ENCODE measurements at places on chromosomes 3 and 15.
A peak's percentile ranks its signal among the peaks of the same experiment; 100 is the strongest.

DNA sequence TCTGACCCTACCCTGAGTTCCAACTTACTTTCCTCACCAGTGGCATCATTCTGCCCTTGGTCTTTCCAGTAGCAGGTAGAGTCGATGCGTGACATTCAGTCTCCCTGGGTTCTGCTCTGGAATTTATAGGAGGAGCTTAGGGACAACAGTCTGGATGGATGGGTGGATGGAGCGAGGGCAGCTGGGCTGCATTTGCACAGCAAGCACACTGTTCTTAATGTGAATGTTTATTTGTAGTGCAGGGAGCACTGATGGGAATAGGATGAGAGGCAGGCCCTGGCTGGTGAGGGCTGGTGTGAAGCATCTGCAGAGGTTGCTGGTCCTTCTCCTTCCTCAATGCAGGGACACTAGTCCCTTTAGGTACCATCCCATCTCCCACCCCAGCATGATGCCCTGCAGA is 176.2 kb downstream of the EPHB1 start:
- no peak for DNase-seq

- DNase-seq: no peak
These were observed 138.8 kb downstream of the CACNA2D3 start for GRCh38 chr3:54261141-54261540.

- no peak for DNase-seq
These were observed 15.7 kb downstream of the KLHL6 start for GRCh38 chr3:183539811-183540210.

DNA sequence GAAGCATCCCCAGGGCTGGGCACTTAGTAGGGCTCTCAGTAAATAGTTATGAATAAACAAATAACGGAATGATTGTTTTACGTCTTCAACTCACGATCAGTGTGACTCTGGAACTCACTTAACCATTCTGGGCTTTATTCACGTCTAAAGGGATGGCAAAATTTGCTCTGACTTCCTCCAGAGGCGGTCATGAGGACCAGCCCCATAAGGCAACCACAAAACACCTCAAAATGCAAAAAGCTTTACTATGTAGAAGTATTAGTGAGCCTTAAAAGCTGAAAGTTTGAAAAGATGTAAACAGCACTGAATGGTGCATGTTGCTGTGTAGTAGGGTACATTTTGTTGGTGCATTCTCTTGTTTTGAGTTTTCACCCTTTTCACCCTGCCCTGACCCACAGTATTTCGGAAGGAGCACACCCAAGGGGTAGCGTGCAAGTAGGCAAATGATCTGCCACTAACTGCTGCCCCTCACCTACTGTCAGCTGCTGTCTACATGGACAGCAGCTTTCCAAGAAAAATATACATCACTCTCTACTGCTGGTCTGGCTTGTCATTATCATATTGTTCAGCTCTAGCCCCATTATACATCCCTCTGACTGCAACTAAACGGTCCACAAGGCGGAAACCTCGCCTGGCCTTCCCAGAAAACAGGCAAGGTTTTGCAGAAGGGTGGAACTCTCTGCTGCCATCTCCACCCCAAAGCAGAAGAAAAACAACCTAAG is 308.5 kb upstream of the PROK2 start:
- DNase-seq: no peak

DNA sequence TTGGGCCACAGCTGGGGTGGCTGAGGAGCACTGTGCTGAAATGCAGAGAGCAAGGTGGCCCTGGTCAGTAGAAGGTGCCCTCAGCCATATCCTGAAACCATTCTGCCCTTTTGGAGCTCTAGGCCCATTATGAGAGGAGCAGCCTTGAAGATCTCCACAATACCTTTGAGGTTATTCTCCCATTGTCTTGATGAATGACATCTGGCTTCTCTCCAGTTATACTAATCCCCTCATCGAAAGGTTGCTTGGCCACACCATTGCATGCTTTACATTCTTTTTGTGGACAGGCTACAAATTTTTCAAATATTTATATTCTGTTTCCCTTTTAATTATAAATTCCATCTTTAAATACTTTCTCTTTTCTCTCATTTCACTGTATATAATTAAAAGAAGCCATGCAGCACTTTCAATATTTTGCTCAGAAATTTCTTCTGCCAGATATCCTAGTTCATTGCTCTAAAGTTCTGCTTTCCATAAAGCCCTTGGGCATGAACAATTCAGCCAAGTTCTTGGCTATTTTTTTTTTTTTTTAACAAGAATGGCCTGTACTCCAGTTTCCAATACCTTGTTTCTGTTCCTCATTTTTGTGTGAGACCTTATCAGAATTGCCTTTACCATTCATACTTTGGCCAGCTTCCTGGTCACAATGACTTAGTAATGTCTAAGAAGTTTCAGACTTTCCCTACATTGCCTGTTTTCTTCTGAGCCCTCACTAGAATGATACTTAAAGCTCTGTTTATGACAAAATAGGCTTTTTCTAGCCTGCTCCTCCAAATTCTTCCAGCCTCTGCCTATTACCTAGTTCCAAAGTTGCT is 138.9 kb upstream of the SGO1 start:
- DNase-seq: no peak

- no peak for DNase-seq
These were observed 34.4 kb downstream of the ALDH1L1 start for GRCh38 chr3:126146034-126146433.

GRCh38 chr3:73739791-73740453 is 115.2 kb upstream of the PDZRN3 start:
- DNase-seq: no peak

GRCh38 chr3:113227146-113227545 is 15.8 kb downstream of the BOC start:
- no peak for DNase-seq

GRCh38 chr15:21269121-21269520 is 171.2 kb downstream of the POTEB3 start:
- DNase-seq: no peak

DNA sequence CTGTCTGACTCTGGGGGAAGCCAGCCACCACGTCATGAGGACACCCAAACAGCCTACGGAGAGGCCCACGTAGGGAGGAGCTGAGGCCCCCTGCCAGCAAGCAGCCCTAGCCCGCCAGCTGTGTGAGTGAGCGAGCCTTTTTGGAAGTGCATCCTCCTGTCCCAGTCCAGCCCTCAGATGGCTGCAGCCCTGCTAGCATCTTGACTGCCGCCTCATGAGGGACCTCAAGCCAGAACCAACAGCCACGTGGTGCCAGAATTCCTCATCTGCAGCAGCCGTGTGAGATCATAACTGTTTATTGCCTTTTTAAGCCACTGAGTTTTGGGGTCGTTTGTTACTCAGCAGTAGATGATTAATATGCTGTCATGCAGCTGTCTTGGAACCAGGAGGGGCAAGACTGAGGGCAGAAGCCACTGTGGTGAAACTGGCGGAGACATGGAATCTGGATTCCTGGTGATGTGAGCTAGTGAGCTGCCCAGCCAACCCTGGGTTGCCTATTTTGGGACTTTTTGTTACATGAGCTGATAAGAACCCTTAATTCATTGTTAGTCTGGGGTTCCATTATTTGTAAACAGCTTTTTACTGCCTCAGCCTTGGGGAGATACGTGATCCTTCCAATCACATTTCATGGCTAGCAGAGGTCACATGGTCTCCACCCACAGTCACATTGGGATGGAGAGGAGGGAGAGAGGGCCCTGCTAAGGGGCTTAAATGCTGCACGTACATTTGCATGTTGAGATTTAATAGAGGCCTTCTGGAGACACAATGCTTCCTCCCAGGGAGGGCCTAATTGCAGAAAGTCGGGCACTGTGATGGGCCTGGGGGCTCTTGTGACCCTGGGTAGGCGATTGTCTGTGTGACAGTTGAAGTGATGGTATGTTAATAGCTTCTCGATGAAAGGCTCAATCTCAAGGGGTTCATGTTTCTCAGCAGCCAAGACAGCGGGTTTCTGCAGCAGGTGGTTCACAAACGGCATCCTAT is 73.8 kb downstream of the RPLP1 start:
- no peak for DNase-seq

DNA sequence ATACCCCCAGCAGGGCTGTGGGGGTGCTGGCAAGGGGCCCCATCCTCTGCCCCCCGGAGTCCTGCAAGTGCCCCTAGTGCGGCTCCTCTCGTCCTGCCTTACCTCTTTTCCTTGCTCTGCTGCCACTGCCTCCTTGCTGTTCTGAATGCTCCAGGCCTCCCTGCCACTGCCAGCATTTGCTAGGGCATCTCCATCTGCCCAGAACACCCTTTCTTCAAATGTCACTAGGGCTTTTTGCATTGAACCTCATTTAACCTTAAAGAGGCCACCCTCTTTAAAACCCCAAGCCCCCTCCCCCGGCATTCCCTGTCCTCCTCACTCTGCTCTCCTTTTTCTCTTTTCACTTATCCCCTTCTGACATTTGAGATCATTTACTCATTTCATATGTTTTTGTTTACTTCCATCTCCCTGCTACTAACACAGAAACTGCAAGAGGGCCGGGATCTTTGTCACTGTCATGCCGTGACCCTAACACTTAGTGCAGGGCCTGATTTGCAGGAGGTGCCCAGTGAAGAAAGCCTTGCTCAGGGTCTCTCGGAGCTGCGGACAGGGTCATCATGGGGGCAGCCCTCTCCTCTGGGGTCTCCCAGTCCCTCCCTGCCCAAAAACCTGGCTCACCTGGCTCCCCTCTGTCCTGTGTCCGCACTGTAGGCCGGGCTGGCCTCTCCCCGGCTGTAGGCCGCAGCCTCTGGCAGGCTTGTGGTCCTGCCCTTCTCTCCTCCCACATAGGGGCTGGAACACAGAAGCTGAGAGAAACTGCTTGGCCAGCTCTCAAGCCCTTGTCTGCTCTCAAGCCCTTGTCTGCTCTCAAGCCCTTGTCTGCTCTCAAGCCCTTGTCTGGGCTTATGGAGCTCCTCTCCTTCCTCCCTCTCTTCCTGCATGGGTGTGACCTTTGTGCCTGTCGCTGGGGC is at the start of gene ACOX2:
ACOX2 (minus strand) TSS at position 690 of the 911 bp plus-strand sequence. CDS start 2,084 bp downstream, outside the sequence.
- no peak for DNase-seq

DNA sequence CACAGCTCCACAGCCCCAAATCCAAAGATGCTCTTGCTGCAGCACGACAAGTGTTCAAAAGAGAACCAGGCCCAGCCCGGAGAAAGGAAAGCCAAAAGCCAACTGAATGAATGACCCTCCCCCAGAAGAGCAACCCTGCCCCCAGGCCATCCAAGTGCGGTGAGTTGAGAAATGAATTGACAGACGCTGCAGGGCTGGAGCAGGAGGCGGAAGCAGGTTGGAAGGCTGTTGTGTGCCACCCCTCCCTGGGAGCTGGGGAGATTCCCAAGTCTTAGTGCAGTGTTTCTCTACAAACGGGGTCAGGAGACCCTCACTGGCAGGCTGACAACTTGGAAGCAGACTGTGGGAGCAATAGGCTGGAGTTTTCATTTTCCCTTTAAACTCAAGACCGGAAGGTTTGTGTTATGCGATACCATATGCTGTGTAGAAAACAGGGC is 3.5 kb upstream of the SPTBN5 start:
- no peak for DNase-seq

GRCh38 chr3:131361464-131362421 is 19.8 kb upstream of the NUDT16 start:
- peak; percentile 55 for DNase-seq

GRCh38 chr3:66582721-66583423 is 82.0 kb upstream of the LRIG1 start:
- no peak for DNase-seq

GRCh38 chr15:41987925-41988275 is 15.5 kb upstream of the EHD4 start:
- no peak for DNase-seq

DNA sequence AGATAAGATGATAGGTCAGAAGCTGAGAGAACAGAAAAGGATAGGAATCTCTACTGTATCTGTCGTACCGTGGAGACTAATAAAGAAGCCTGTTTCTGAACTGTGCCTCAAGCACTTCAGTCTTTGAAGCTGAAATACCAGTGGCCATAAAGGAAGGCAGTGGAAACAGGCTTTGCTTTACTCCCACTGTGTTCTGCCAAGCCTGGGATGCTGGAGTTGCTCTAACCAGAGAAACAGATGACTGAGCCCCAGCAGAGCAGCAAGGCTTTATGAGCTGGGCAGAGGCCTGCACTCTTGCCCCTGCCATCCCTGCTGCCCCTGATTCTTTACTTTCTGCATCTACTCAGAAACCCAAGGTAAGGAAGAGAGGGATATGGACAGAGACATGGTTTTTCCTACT is 89.4 kb downstream of the PDE8A start:
- no peak for DNase-seq

- no peak for DNase-seq
These were observed 35.8 kb upstream of the HERC1 start for GRCh38 chr15:63869371-63870042.

DNA sequence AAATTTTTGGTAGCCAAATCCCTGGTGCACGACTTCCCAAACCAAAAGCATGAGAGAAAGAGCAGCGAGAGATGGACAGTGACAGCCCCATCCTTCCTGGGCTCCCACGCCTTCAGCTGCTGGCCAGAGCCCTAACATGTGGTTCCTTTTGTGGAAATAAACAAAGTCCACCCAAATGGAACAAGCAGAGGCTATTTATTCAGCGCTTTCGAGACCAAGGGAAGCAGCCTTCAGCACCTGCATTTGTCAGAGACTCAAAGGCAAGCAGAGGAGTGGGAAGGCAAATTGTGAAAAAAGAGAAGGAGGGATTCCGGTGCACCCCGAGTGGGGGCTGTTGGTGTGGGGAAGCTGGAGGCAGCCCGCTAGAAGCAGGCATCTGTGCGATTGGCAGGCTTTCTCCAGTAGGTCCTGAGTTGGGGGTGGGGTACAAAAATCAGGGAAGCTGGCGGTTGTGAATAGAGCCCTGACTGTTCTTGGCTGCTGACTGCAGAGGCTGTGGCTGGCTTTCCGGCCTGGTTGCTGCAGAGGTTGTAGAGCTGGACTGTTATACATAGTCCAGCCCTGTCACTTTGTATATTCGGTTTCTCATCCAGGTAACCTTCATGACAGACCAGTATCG is 427.2 kb downstream of the OCA2 start:
- DNase-seq: no peak

DNA sequence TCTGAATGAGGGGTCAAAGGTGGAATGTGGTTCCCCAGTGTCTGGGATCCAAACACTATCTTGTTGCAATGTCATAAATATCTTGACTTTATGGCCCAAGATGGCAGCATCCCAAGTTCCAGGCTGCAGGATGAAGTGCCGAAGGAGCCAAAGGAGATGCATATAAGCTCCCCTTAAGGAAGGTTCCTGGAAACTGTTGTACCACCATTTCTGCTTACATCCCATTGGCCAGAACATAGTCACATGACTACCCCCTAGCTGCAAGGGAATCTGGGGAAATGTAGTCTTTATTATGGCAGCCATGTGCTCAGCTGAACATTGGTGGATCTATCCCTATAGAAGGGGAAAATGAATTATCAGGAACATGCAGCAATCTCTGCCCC is 54.3 kb downstream of the BDH1 start:
- peak; percentile 86 for DNase-seq

- no peak for DNase-seq
These were observed 265.6 kb upstream of the ATP11B start for GRCh38 chr3:182527745-182528144.

DNA sequence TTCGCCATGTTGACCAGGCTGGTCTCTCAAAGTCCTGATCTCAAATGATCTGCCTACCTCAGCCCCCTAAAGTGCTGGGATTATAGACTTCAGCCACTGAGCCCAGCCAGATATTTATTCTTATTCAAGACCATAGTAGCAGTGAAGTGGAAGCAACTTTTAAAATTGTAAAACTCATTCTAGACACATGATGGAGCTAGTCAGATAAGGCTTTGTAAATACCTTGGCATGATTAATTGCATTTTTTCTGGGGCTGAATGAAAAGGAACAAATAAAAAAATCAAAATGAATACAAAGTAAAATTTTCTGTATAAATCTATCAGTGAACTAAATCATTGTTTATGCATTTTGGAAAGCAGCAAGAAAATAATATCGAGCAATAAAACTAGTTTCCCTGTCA is 4.1 kb upstream of the MYO1E start:
- peak; percentile 23 for DNase-seq

- no peak for DNase-seq
These were observed 46.1 kb downstream of the STARD5 start for GRCh38 chr15:81277851-81278250.
